Lung microvascular endothelial cell (primary cell): ENCODE measurements at places on chromosomes 6 and 20.
A peak's percentile ranks its signal among the peaks of the same experiment; 100 is the strongest.

GRCh38 chr6:27503436-27504030 is 30.6 kb upstream of the ZNF184 start:
- DNase-seq: peak; percentile 78

DNA sequence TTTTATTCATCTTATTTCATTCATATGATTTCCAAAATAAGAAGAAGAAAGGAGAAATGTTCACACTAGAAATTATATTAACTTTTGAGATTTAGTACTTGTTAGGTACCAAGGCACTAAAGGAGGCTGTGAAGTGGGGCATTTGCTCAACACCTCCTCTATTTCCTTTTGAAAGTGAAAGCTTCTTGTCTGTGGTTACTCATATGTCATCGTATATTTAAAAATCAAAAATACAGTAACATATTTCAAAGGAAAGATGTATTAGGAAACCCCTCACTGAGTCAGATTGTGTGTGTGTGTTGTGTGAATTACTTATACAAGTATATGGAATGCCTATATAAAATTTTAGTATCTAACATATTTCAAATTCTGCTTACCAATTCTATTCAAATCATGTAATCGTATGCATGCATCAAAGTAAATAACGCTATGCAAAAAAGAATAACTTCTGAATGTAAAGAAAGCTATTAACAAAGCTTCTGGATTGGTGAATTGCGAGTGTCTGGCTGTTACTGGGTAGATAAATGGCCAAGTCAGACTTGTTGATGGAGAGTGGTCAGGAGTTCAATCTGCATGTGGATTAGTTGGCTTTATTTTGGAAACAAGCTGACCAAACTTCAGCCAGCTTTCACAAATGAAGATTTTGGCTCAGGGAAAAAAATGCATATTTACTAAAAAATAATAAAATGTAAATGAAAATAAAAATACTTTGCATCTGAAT is 70.9 kb downstream of the PACRG start:
- no peak for DNase-seq

GRCh38 chr20:62156592-62157386 is 13.2 kb downstream of the SS18L1 start:
- peak; percentile 73 for DNase-seq

DNA sequence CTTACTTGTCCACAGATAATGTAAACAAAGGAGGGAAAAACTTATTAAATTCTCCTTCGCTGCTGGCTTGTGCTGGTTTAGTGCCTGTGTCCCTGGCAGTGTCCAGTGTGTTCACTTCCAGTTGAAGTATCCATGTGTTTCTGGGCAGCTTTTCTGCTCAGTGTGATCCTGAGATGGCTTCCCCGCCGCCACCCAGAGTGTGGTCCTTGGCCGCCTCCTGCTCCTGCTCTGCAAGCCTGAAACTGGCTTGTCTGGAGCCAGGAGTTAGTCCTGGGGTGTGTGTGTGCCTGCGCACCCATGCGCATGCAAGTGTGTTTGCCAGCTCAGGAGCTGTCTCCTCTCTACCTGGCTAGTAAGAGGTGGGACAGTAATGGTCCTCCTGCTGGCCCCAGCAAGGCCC is 7.2 kb downstream of the BTBD3 start:
- no peak for DNase-seq

GRCh38 chr6:154471609-154472362 is 38.7 kb downstream of the CNKSR3 start:
- no peak for DNase-seq

- peak; percentile 66 for DNase-seq
These were observed 8.9 kb upstream of the QKI start for GRCh38 chr6:163405412-163406309.

DNA sequence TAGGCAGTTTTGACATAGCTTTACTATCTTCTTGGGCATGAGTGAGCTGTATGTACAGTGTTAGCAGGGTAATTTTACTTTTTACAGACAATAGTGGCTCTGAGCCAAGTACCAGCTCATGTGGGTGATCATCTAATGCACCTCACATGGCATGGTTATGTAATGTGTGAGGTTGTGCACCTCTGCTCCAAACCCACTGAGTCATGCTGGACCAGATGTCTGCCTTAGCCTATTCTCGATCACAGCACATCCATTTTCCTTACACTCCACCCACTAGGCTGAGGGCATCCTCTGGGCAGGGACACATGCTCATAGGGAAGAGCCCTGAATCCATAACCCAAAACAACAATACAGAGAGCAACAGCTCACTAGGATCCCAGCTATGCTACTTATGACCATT is 71.6 kb upstream of the FBXL4 start:
- peak; percentile 23 for DNase-seq

DNA sequence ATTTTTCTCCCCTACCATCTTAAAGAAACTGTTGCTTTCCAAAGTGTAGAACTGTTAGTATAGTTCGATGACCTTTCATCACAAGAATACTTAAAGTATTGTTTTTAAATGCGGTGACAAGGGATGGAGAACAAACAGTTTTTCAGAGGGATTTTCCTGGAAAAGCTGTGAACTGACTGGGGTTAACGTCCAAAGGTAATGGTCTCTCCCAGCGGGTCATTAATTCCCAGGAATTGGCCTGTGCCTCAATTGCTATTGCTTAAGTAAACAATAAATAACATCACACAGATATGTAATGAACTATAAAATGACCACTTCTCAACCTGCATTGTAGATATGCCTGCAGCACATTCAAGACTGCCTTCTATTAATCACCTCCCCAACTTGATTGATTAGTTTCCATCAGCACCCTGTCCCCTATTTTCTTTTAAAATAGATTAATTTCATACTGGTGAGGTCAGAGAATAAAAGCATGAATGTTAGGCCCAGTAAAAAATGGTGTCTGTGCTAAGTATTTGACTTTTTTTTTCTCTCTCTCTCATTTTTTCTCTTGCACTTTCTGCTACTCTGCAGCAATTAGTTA is 268.2 kb downstream of the SAMD5 start:
- DNase-seq: no peak

DNA sequence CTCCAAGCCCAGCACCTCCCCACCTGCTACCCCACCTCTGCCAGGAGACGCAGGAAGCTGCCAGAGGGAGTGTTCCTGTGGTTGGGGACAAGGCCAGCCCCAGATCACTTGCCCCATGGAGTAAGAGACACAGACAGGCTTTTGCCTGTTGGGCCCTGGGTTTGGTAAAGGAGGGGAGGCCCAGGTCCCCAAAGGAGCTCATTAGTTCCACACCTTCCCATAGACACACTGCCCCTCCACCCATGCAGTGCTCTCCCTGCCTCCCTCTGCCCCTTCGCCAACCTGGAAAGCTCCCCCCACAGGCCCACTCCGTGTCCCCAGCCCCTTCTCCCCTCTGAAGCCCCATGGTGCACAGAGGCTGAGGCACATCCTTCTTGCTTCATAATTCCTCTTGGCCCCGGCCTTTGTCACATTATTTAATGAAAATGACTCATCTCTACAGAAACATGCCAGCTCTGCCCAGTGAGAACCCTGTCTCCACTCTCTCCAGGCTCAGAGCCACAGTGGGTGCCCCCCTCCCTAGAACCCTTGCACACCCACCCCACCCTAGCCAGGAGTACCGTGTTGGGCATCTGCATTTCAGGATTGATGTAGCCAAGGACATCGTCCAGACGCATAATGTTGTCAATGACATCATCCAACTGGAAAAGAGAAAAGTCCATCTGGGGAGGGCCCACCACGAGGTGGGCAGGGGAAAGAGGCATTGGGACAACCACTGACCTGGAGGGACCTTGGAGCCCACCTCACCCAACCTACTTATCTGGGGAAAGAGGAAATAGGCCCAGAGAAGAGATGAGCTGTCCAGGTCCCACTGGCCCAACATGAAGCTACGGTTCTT is 46.0 kb downstream of the TFEB start:
- peak; percentile 32 for DNase-seq

- DNase-seq: no peak
These were observed 77.9 kb downstream of the RFX6 start for GRCh38 chr6:116954938-116955337.

DNA sequence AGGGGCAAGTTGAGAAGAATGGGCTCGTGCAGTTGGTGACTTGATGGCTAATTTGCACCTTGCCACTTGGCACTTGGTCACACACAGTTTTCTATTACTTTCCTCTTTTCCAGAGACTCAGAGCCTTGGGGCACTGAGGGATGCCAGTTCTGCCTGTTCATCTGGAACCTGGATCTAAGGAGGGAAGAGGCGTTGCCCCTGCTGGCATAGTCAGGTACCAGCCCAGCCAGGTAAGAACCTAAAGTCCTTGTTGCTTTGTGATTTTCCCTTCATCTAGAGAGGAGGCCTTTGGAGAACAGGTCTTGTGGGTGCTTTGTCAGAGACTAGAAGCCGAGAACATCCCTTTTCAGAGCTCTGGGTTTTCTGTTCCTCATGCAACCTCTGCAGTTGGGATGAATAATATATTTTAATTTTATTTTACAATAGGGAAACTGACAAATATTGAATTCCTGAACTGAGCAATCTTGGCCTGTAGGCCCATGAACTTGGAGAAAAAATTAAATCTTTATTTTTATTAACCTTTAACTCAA is 11.4 kb downstream of the SYTL3 start:
- DNase-seq: no peak

GRCh38 chr6:72533606-72534005 is 88.3 kb upstream of the KCNQ5 start:
- no peak for DNase-seq
